ENCODE measurements at places on chromosomes 1 and 21.
A peak's percentile ranks its signal among the peaks of the same experiment; 100 is the strongest.

GRCh38 chr1:36358514-36359084 lies 27.1 kb downstream of the STK40 start:
- peaks cover 24% of the 10 kb centered on the region for H3K36me3 ChIP-seq
- H3K27me3 ChIP-seq: no peaks in the 10 kb centered on the region
- H3K4me1 ChIP-seq: peaks cover 12% of the 10 kb centered on the region
- no peak overlapping the region for H3K27ac ChIP-seq
- H3K4me3 ChIP-seq: no peak overlapping the region
- no peak for DNase-seq

DNA sequence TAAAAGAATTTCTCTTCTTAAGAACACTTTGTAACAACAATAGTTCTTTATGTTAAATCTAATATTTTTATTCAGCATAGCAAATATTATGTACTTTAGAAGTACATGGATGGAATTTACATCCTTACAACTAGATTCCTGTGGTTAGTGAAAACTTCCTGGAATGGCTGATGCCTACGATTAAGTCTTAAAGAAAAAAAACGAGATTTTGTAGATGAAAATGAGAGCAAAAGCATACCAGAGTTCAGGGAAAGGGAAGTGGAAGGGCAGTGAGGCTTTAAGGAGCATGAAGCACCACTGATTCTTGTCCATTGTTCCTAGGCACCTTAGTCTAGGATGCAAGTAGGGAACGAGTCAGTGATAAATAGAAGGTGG lies 26.7 kb downstream of the CFH start:
- no peak overlapping the region for H3K27ac ChIP-seq
- no peaks in the 10 kb centered on the region for H3K27me3 ChIP-seq
- no peak for DNase-seq
- H3K36me3 ChIP-seq: no peaks in the 10 kb centered on the region

- peaks cover 79% of the 10 kb centered on the region for H3K4me1 ChIP-seq
- peak overlapping the region; percentile 87 for H3K27ac ChIP-seq
- no peaks in the 10 kb centered on the region for H3K36me3 ChIP-seq
- no peak for DNase-seq
These were observed 27.8 kb upstream of the NFIA start for GRCh38 chr1:61054601-61054993.

GRCh38 chr1:16449065-16449464 lies 8.5 kb downstream of the NECAP2 start:
- H3K27ac ChIP-seq: peak overlapping the region; percentile 24
- H3K27me3 ChIP-seq: no peaks in the 10 kb centered on the region
- no peak overlapping the region for H3K4me3 ChIP-seq
- DNase-seq: no peak

- no peaks in the 10 kb centered on the region for H3K4me1 ChIP-seq
- no peaks in the 10 kb centered on the region for H3K36me3 ChIP-seq
- DNase-seq: no peak
- no peak overlapping the region for H3K4me3 ChIP-seq
These were observed 67.7 kb downstream of the PTGER3 start for GRCh38 chr1:70979881-70980280.

DNA sequence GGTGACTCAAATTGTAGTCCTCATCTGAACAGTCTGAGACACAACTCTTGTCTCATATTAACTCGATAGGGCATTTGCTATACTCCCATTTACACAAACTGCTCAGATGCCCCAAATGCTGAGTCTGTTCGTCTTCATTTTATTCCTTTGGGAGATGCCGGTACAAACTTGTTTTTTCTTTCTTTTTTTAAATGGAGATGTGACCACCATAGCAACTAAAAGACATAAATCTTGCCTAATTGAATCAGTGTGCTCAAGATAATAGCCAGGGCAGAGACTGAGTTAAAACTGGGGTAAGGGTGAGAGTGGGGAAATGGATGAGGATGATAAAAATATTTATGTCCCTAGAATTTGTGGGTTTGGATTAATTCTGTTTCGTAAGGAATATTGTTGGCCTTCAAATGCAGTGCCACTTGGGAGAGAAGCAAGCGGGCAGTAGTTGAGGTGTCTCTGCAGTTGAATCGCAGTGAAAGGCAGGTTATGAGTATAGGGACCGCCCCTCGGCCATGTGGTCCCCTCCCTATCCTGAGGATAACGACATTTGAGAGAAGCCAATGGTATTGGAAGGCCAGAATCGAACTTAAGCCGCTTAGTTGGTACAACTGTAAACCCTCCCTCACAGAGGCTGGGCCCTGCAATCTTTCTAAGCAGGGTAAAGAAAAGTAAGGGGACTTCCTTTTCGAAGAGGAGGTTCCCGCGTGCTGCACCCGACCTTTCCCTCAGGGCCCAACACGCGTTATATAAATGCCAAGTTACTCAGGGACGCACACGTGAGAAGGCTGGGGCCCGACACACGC lies 859 bp upstream of the LRRC8B start:
- peak overlapping the region; percentile 93 for H3K4me3 ChIP-seq
- H3K27ac ChIP-seq: peak overlapping the region; percentile 92
- H3K27me3 ChIP-seq: no peaks in the 10 kb centered on the region
- peaks cover 40% of the 10 kb centered on the region for H3K4me1 ChIP-seq
- no peaks in the 10 kb centered on the region for H3K36me3 ChIP-seq

- DNase-seq: no peak
- H3K27me3 ChIP-seq: no peaks in the 10 kb centered on the region
- H3K4me1 ChIP-seq: peaks cover 4% of the 10 kb centered on the region
- no peaks in the 10 kb centered on the region for H3K36me3 ChIP-seq
- peak overlapping the region; percentile 98 for H3K4me3 ChIP-seq
These were observed 556 bp downstream of the GMEB1 start for GRCh38 chr1:28668956-28669723.
